A673 (cell line): ENCODE measurements at places on chromosomes 1 and 21. TPM values are rescaled to one million over a fixed set of nuclear protein-coding genes. Genes with fewer than 3 reads are reported as not detected.

The NKAIN1 gene
- 1.4 and 5.4 TPM in 2 replicates for total RNA-seq

The STUM gene
- total RNA-seq: 0.04 and 0.54 TPM in 2 replicates

The NAV1 gene
- total RNA-seq: 48.2 and 51.2 TPM in 2 replicates

The NECTIN4 gene
- total RNA-seq: not detected in 2 replicates

The KIF26B gene
- total RNA-seq: not detected in 2 replicates

The SH2D5 gene
- total RNA-seq: 1.1 and 1.9 TPM in 2 replicates

The CFHR1 gene
- total RNA-seq: not detected in 2 replicates

The APOBEC4 gene
- not detected in 2 replicates for total RNA-seq

The KCNE1 gene
- 0.13 TPM in 1 of 2 replicates, not detected in the other for total RNA-seq

The MIS18A gene
- 38.9 and 40.1 TPM in 2 replicates for total RNA-seq

The HEYL gene
- 0.77 and 1.3 TPM in 2 replicates for total RNA-seq

The S100A7A gene
- total RNA-seq: not detected in 2 replicates

The ZFP69 gene
- 6.7 and 7.1 TPM in 2 replicates for total RNA-seq

The PATJ gene
- 6.6 and 8.2 TPM in 2 replicates for total RNA-seq

The ZFP69B gene
- 14.1 and 18.5 TPM in 2 replicates for total RNA-seq

The NUP210L gene
- 0.04 and 0.09 TPM in 2 replicates for total RNA-seq

The GPATCH4 gene
- 66.8 and 84.2 TPM in 2 replicates for total RNA-seq

The ATAD3C gene
- total RNA-seq: 0.22 and 0.39 TPM in 2 replicates

The TCP10L gene
- 2.5 and 3.7 TPM in 2 replicates for total RNA-seq

The RIPK4 gene
- total RNA-seq: 16.0 and 17.0 TPM in 2 replicates

The IGSF21 gene
- total RNA-seq: 3.2 and 4.1 TPM in 2 replicates

The FMO5 gene
- 0.24 and 0.31 TPM in 2 replicates for total RNA-seq

The ACTN2 gene
- 34.2 and 39.4 TPM in 2 replicates for total RNA-seq

The OR2L5 gene
- total RNA-seq: not detected in 2 replicates

The CA6 gene
- total RNA-seq: not detected in 2 replicates

The PTGFR gene
- total RNA-seq: 0.81 and 1.5 TPM in 2 replicates

The SLC39A1 gene
- total RNA-seq: 90.7 and 97.3 TPM in 2 replicates

The SELL gene
- total RNA-seq: not detected in 2 replicates
